ENCODE measurements at places on chromosomes 5 and 9. TPM values are rescaled to one million over a fixed set of nuclear protein-coding genes. Genes with fewer than 3 reads are reported as not detected.

BOD1 gene
- 21.6 TPM for total RNA-seq

ALDH1A1 gene
- 97.6 TPM for total RNA-seq

C8G gene
- total RNA-seq, result 4.4 TPM

IL9 gene
- total RNA-seq, result not detected

GRCh38 chr9:88722753-88723152 lies 187.8 kb downstream of the NXNL2 start:
- no peak for DNase-seq

GRCh38 chr5:154238776-154239481 lies 48.4 kb downstream of the GALNT10 start:
- DNase-seq, result no peak

- DNase-seq, result no peak
Measured at GRCh38 chr9:127133739-127134167, 11.3 kb upstream of the ANGPTL2 start.

DNA sequence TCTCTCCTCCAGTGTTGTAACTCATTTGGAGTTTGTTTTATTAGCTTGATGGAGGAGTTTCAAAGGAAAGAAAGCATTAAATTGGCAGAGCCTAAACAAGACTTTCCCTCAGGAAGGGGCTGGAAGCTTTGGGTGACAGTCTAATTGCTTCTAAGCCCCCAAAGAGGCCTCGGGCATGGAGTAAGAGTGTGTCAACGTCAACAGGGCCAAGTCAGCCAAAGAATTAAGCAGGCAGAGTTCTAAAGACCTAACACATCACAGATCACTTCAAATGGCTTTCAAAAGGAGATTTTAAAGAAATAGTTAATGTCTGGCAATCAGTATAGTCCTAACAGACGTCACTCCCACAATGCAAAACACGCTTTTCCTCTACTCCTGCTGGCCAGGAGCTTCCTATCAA lies 234.5 kb downstream of the EFNA5 start:
- DNase-seq, result no peak

GRCh38 chr5:122177161-122177560 lies 47.8 kb downstream of the ZNF474 start:
- no peak for DNase-seq

GRCh38 chr5:137072361-137073115 lies 426.6 kb downstream of the SPOCK1 start:
- no peak for DNase-seq

DNA sequence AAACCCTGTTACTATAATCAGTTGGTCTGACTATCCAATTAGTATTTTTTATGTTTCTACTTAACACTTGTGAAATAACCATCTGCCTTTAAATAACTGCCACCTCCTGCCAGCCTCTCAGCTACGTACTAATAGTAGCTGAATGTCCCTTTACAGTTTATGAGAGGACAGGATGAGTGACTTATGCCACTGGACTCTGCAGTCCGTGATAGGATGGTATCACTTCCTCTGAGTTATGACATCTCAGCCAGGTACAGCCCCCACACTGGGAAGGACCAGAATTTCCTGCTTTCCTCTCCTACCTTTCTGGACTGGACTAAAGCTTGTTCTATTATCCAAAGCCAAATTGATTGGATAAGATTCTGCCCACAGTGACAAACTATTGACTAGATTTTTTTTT lies 102.9 kb downstream of the ZFAND5 start:
- no peak for DNase-seq

- DNase-seq, result no peak
Measured at GRCh38 chr5:175377816-175378215, 66.2 kb downstream of the DRD1 start.

DNA sequence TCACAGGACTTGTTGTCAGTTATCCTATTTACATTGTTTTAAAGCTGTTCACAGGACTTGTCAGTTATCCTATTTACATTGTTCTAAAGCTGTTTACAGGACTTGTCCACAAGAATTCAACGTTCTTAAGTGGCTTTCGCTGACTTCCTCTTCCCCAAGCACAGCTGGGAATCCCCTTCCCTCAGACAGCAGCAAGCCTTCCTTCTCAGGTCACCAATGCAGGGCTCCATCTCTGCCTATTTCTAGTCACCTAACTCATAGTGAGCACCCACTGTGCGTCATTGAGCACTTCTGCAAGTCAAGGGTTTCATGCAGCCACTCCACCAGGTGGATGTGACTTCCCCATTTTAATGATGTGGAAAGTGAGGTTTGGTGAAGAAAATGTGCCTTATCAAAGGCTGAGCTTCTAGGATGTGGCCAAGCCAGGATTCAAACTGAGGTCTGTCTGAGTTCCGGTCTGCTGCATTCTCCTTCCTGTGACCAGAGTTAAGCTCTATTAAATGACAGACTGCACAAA lies 109.8 kb upstream of the ZNF462 start:
- DNase-seq, result no peak

DNA sequence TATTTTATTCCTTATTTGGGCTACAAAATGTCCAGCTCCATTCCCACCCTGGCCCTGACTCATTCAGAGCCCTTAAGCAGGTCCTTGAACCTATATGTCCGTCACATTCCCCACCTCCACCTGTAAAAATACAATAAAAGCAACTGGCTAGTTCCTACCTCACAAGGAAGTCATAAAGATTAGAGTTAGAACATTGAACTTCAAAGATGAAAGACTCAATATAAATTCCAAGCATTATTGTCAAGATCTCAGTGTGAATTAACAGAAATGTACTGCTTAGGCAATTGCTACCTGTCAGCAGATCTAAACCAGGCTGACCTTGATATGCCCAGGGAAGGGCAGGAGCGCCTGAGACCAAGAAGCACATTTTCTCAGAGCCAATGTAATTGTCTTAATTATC lies 221.8 kb downstream of the ENC1 start:
- DNase-seq, result no peak

DNA sequence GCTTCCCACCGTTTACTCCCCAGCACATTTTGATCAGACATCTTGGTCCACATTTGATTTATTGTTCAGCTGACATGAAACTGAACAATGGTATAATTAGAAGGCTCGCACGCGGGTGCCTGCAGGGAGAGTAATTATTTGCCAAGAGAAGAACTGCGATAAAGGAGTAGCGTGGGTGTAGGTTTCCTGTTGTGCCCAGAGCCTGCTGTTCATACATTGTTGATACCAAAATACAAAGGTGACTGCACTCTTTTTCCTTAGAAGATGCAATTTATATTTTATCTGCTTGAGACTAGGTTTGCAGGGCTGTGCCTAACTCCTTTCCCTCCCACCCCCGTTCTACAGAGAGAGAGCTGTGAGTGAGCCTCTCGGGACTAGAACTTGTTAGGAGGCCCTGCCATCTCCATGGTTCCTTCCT lies 241.8 kb upstream of the MSX2 start:
- no peak for DNase-seq
